HuH-7 (cell line): ENCODE measurements at places on chromosomes 1 and 21.

GRCh38 chr1:10056599-10056987 lies 23.8 kb downstream of the UBE4B start:
- DNase-seq = no peak

DNA sequence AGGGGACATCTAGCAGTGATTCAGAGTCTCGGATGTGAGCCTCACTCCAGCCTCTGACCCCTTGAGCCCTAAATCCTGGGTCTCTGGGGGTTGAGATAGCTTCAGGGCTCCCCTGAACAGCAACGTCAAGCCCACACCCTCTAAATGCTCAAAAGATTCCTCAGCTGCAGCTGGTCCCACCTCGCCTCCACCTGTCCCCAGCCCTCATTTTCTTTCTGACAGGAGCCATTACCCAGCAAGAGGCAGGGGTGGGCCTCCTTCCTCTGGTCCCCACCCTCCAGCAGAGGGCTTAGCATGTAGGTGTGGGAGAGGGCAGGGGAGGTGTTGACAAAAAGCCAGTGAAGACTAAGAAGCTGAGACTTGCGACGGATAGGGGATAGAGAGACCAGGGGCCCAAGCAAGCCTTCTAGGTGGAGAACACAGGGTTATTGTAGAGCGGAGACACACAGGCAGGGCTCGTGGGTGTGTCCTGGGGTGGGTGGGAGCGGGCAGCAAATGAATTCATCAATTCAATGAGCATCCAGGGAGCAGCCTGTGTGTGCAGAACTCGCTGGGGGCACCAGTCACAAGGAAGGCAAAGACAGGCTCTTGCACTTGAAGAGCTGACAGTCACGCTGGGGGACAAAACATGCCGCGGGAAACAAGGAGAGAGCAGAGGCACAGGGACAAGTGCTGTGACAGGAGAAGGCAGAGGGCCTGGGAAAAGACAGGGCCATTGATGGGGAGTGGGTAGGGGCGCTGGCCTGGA lies 48.9 kb upstream of the GOLT1A start:
- no peak for DNase-seq

GRCh38 chr1:7152655-7153054 lies 367.4 kb downstream of the CAMTA1 start:
- no peak for DNase-seq

- DNase-seq = no peak
Observed at GRCh38 chr1:228058949-228059633, 23.4 kb upstream of the ARF1 start.

DNA sequence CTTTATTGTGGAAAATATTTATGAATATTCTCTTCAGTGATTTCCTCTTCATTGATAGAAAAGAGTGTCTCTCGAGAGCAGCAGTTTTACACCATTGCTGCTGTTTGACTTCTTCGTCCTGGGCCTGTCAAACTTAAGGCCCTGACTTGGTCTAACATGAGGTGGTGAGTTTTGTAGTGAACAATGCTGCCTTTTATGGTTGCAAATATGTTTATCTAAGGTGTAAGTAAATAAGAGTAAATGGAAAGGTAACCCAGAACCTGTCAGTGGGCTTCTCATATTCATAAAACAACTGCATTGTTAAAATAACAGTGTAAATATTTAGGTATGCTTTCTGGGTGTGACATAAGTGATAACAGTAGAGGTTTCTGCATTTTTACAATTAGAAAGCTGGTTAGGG lies 62.8 kb upstream of the SCCPDH start:
- DNase-seq = peak; percentile 24

DNA sequence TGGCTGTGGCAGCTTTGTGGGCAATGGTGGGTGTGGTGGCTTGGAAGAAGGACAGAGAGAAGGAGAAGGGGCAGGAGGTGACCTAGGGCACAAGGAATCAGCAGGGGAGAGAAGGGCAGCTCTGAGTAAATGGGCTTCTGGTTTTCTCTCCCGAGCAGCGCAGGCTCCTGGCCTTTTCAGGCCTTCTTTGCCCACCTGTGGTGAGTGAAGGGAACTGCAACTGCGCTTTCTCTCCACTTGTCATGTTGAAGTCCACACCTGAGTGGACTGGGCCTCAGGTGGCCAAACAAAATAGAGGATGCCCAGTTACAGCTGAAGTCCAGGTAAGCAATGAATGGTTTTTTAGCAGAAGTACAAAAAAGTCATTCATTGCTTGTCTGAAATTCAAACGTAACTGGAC lies 29.4 kb upstream of the KCNA10 start:
- DNase-seq = peak; percentile 60

DNA sequence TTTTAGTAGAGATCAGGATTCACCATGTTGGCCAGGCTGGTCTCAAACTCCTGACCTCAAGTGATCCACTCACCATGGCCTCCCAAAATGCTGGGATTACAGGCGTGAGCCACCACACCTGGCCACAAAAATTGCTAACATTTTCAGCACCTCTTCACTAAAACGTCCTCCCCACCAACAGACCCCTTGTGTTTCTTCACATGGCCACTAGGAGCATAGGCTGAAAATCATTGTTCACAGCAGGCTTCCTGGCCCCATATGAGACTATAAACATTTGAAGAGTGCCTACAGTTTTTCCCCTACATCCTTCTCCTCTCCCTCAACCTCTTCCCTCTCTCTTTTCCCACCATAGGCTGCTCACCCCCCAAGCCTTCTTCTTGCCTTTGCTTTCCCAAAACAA lies 28.0 kb upstream of the SFPQ start:
- DNase-seq = peak; percentile 61

GRCh38 chr1:24888061-24888970 lies 41.8 kb downstream of the RUNX3 start:
- no peak for DNase-seq

DNA sequence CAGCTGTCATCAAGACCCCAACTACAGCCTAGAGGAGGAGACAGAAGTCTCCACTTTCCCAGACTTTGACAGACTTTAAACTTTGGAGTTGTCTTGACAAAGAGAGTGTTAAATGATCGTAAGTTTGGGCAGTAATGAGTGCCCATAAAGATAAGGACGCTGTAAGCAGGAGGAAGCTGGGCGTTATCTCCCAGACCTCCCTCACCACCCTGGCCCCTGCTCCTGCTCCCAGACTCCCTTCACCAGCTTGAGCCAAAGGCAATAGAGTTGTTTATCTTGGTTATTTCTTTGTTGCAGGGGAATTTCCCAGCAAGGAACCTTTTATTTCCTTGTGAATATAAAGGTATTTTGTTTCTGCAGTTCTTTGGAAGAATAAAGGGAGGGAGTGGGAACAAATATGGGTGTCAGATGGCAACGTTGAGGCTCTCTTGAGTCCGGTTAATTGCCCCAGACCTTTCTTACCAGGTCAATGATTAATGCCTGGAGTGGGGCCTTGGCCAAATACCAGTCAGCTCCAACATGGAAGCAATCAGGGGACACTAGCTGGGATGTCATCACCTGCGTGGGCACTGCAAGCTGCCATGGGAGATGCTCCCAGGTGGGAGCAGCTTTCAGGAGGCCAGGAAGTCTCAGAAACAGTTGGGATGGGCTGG lies 4.4 kb downstream of the PIGR start:
- DNase-seq = peak; percentile 48

GRCh38 chr21:45950740-45951515 lies 30.6 kb upstream of the COL6A1 start:
- DNase-seq = no peak

DNA sequence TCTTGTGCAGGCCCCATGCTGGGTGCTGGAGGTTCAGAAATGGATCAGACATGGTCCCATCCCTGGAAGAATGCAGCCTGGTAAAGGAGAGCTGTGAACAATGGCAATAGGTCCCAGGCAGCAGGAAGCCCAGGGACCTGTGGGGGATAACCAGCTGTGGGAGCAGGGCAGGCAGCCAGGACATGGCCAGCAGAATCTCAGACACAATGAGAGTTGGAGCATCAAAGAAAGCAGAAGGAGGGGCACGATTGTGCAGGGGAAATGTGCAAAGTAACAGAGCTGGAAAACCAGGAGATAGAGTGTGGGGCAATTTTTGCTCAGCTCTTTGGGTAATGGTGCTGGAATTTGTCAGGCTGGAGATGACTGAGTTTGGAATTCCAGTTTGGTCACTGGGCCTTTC lies 44.3 kb downstream of the C8B start:
- DNase-seq = no peak

GRCh38 chr1:183011859-183012258 lies 11.4 kb upstream of the LAMC1 start:
- no peak for DNase-seq

DNA sequence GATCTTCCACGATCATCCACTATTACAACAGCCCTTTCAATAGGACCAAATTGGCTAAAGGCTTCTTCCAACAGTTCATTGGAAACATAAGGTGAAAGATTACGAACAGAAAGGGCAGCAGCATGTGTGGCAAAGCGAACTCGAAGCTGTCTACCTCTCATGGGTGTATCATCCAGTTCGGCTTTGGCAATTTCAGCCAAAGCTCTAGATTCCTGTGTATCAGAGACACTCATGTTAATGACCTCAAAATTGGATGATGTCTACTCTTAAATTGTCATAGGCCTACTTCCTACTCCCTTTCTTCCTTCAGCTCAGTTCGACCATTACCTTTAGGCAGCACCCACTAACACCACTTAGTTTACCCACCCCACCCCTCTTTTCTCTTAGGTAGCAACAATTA lies 2.2 kb downstream of the SFPQ start:
- DNase-seq = no peak

- no peak for DNase-seq
Observed at GRCh38 chr1:161718559-161719324, 2.6 kb upstream of the FCRLB start.

GRCh38 chr1:152513081-152513480 lies 1.2 kb upstream of the CRCT1 start:
- no peak for DNase-seq

DNA sequence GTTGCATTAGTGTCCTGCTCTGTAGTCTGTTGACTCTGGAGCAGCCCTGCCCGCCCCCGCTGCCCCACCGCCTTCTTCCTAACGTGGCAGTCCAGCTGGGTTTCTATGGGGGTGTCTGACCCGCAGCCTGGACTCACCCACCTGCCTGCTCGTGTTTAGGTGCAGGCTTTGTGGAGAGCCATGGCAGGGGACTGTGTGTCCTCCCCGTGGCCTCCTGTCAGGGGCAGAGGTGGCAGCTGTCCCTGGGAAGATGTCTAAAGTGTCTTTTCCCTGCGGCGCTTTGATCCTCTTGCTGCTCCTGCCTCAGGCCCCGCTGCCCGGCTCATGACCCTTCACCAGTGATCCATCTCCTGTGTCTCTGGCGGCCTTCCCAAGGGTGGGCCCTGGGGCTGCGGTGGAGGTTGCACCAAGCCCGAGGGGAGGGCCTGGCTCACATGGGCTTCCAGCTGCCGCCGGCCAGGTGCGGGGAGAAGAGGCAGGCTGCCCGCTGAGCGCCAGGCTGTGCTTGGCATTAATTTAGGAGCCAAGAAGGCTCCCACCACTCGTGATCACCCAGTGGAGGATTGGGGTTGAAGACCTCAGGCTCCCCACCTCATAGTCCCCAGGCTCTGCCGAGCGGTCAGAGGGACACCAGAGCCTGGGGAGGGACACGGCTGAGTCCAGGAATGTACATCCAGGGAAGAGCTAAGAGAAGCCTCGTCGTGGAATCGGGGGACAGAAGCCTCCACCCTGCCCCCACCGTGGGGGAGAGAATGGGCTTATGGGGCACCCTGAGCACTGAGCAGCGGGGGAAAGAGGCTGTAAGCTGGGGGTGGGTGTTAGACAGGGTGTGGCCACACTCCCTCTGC lies 44.1 kb downstream of the COL18A1 start:
- no peak for DNase-seq

GRCh38 chr1:190475421-190476141 lies 2.1 kb downstream of the BRINP3 start:
- DNase-seq = no peak

DNA sequence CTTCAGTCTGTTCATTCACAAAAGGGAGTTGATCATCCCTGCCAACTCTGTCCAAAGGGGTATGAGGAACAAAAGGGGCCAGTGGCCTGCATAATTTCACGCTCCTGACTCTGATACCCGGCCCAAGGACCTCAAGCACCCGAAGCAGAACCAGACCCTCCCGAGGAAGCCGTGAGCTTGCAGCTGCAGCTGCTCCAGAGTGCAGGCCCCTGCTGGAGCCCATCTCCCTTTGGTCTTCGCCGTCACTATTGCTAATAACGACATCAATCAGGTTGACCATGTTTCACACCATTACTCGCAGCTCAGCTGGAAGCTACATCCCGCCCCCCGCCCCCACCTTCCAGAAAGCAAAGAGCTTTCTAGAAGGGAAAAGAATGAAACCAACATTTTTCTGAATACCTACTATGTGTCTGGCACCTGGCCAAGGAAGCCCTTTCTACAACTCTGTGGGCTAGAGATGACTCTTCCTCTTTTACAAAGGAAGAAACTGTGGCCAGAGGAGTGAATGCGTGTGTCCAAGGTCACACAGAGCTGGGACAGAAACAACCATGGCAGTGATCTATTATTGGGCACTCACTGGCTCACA lies 5.5 kb downstream of the NKAIN1 start:
- DNase-seq = no peak

DNA sequence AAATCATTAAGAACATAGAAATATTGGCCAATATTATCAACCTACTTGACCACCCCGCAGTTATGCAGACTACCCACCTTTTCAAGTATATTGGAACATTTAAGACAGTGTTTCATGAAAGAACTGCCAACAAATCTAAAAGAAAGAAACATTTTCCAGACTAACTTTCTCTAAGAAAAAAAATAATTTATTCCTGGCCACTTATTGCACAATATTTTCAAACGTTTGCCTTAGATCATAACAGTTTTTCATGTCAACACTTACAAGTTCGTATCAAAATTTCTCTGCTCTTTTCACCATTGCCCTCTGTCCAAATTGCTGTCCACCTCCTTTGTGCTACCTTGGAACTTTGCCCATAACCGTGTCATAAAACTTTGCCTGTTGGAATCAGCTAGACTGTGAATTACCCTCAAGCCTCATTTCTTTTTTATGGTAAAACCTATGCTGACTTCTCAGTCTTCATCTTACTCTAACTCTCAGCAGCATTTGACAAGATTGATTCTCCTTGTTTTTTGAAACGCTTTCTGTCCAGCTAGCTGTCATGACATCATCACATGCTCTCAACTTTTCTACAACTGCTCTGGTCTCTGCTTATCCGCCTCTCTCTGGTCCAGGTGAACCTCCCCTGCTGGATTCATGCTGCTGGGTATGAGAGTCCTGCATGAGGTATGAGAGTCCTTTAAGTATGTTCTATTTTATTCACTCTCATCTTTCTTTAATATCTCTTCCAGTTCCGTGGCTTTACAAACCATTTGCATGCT lies 92.8 kb upstream of the CHRM3 start:
- peak; percentile 15 for DNase-seq
